CD4-positive, alpha-beta T cell treated with Interleukin-15 for 4 hours (primary cell): ENCODE measurements at places on chromosomes 5 and 9.

DNA sequence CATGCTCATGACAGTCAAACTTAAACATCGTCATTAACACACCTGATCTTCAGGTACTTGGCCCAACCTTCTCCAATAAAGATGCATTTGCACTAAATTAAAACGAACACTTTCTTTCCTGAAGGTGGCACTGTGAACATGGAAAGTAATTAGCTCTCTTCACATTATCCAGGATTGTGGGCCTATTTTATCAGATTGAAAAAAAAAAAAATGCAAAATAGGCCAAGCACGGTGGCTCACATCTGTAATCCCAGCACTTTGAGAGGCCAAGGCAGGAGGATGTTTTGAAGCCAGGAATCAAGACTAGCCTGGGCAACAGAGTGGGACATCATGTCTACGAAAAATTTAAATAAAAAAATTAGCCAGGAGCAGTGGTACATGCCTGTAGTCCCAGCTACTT is 14.4 kb upstream of the CDC20B start:
- DNase-seq: no peak

- DNase-seq: no peak
Observed at GRCh38 chr9:124370896-124371582, 44.2 kb downstream of the PSMB7 start.

- DNase-seq: no peak
Observed at GRCh38 chr5:84685121-84685894, 300.6 kb upstream of the EDIL3 start.

GRCh38 chr5:137605411-137605810 is 106.3 kb upstream of the SPOCK1 start:
- no peak for DNase-seq

GRCh38 chr5:89447027-89447426 is 564.0 kb upstream of the MEF2C start:
- DNase-seq: no peak

DNA sequence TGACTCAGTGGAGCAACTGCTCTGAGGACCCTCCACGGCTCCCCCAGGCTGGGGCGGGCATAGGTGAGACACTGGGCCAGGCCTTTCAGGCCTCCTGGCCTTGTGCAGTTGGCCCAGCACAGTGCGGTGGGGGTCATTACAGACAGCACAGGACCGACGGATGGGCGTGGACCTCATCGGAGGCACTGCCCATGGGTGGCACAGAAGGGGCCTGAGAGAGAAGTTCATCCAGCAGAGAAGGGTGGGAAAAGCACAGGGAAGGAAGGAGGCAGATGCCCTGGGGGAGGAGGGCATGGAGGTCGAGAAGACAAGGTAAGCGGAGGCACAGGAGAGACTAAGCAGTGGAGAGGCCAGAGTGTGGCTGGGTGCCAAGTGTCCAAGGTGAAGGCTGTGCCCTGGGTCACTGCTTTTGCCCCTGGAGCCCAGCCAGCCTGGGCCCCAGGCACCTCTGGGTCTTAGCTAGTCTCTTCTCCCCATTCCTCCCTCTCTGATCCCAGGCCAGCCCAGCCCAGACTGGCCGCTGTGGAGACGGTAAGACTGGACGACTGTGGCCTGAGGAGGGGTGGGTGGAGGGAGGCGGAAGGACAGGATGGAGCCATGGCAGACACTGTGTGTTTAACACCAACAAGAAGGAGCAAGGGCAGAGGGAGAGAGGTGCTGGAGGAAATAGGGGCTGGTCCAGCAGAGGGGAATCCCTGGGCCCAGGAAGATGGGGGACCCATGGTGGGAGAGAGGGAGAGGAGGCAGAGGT is 5.7 kb downstream of the IL3 start:
- no peak for DNase-seq

- DNase-seq: no peak
Observed at GRCh38 chr5:9337928-9338595, 207.8 kb downstream of the SEMA5A start.

- DNase-seq: no peak
Observed at GRCh38 chr5:175246889-175247520, 197.0 kb downstream of the DRD1 start.

GRCh38 chr5:76145945-76146344 is 62.8 kb downstream of the SV2C start:
- no peak for DNase-seq

- DNase-seq: no peak
Observed at GRCh38 chr5:108303611-108304010, 78.3 kb downstream of the FBXL17 start.

GRCh38 chr5:157542282-157543000 is 33.1 kb downstream of the ADAM19 start:
- no peak for DNase-seq

- no peak for DNase-seq
Observed at GRCh38 chr9:135581636-135582426, 20.3 kb downstream of the PAEP start.

- no peak for DNase-seq
Observed at GRCh38 chr5:36334315-36334714, 32.6 kb upstream of the RANBP3L start.

- no peak for DNase-seq
Observed at GRCh38 chr5:122674385-122674784, 100.5 kb upstream of the SNX2 start.

GRCh38 chr9:114662081-114662989 is 4.7 kb upstream of the TEX53 start:
- peak; percentile 65 for DNase-seq

DNA sequence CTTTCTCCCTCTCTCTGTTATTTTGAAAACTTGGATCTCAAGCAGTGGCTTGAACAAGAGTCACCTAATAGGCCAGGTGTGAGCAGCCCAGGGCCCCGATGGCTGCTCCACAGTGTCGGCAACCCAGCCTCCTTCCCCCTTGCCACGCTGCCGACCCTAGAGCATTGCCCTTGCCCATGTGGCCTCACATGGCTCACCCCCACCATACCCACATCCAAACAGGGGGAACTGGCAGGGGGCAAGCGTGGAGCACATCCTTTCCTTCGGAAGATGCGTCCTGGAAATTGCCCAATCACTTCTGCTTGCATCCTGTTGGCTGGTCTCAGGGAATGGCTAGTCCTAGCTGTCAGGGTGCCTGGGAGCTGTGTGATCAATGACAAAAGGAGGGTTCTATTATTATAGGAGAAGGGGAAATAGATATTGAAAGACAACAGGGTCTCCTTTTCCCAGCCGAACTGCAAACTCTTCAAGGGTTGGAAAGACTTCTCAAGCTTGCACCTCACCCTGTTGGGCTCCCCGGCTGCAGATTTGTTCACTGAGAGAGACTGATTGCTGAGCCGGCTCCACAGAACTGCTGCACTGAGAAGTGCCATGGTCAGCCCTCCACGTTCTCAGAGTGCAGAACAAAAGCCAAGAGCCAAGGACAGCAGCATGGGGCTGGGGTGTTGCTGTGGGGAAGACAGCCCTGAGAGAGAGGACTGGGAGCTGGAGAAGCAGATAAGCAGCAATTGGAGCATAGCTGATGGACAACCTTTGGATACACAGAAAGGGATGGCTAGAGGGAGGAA is 8.3 kb upstream of the TIFAB start:
- DNase-seq: no peak

GRCh38 chr5:135356522-135357318 is 42.3 kb downstream of the MACROH2A1 start:
- no peak for DNase-seq

GRCh38 chr5:125549322-125549911 is 803.0 kb upstream of the ZNF608 start:
- DNase-seq: no peak

DNA sequence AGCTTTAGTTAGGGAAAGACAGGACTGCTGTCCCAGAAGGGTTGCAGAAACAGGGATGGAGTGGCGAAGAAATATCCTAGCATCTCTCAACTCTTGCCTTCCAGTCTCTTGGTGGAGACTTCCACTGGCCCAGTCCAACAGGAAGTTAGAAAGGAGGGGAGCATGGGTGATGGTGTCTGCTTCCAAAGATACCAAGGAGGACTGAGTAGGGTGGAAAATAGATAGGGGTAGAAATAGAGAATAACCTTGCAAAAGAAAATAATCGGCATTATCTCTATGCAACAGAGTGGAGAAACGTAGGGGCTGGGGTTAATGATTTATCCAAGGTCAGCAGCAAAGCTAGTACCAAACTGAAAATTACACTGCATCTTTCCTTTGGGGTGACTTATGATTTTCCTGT is 242.3 kb downstream of the PSAT1 start:
- DNase-seq: no peak

- no peak for DNase-seq
Observed at GRCh38 chr9:107567462-107567861, 77.9 kb upstream of the KLF4 start.

GRCh38 chr9:15475923-15476536 is 34.7 kb downstream of the PSIP1 start:
- no peak for DNase-seq

- no peak for DNase-seq
Observed at GRCh38 chr5:52825826-52826225, 38.1 kb downstream of the ITGA1 start.

DNA sequence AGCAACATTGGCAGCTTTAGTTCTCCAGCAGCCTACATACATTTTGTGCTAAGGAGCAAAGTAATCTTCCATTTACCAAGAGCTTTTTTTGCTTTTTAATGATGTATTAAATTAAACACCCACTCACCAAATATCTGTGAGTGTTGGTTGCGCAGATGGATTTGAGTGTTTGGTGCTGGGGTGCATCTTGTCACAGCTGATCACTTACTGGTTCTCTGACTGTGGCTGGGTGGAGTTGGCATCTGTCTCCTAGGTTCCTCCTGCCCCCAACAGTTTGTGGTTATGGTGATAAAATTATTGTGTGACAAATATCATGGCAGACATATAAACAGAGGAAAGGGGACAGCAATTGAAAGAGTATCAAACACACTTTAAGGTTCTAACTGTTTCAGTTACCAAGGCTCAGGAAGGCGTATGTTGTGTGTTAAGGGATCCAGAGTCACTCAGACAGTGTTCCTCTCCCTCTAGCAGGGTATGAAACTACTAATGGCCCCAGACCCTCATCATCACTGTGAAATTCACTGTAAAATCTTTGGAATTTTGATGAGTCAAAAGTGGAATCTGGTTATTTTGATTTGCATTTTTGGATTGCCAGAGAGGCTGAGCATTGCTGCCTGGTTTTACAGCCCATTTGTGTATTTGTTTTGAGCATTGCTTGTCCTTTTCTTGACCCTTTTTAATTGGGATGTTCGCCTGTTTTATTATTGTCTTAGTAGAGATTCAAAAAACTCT is 81.7 kb downstream of the PDE8B start:
- no peak for DNase-seq

- DNase-seq: no peak
Observed at GRCh38 chr9:137694236-137694959, 75.6 kb downstream of the EHMT1 start.

DNA sequence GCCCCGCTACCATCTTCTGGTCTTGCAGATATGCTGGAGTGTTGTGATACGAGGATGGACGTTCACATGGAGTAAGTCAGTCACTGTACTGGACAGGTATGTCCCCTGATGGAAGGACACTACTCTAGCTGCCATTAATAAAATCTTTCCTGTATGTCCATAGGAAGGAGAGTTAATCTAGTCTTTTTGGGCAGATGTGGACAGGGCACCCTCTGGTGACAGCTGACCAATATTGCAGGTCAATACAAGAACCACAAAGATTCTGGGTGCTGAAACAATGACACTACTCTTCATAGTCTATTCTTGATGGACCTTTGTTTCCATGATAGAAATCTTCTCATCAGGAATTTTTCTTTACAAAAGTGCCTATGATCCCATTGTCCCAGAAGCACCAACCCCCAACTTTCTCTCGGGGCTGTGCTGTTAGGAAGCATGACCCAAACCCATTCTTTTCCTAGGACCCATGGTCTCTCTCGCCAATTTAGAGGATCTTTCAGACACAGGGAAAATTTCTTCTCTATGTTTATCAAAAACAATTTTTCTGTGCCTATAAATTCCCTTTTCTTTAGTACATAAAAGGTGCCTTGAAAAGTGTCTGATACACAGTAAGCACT is 376.9 kb downstream of the DTWD2 start:
- no peak for DNase-seq

DNA sequence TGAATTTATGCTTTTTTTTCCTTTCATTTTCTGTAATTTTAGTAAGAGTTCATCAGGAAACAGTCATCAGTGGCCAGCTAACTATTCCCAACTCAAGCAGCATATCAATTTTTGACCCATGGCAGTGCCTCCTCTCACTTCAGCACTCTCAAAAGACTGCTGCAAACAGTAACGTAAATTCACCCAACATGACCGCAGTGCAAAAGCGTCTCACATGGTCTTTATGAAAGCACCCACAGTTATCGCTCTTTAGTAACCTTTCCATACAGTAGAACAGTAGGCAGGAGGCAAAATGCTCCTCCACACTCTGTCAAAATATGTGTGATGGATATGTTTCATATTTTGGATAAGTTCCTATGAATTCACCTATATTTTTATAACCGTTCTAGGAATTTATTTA is 48.6 kb downstream of the PARP8 start:
- DNase-seq: no peak

DNA sequence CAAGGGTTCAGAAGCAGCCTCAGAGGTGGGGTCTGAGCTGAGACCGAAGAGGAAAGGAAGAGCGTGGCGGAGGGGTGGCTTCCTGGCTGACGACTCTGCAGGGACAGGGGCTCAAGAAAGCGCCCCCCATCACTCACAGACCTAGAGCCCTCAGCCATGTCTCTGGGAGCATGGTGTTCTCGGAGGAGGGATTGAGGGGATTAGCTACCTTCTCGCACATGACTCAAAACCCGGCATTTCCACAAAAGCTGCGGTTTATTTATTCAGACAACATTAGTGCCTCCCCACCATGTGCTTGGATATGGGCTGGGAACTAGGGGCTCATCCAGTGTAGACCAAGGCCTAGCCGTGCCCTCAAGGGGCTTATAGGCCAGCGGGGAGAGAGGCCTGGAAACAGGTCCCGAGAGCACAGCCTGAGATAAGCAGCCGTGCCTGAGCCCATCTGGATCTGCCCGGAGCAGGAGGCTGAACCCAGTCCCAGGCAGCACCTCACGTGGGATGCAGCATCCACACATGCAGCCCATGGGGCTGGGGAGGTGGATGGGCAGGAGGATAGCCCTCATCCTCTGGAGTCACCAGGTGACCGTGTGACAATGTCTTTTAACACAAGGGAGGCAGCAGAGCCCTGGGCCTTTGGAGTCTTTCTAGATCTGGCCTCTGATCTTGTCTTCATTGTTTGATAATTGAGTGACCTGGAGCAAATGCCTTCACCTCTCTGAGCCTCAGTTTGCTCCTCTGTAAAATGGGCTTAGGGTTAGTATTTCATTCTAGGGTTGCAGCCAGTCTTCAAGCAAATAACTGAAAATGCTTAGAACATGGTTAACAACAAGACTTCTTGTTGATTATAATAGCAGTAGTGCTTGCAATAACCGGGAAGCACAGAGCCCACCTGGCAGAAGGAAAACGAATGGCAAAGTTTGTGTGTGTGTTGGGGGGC is 878 bp upstream of the HMCN2 start:
- DNase-seq: no peak

DNA sequence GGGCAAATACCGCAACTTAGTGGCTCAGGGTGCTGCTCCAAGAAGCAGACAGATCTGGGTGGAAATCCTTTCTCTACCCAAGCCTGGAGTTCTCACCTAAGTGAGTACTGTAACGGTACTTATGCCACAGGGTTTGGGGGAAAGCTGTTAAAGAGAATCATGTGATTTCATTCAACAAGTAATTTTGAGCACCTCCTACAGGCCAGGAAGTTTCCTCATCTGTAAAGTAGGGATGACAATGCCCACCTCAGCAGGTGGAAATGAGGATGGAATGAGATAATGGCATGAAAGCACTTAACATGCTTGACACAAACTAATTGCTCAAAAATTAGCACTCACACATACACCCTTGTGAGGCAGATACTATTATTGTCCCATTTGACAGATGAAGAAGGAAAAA is 114.1 kb downstream of the JAKMIP2 start:
- DNase-seq: no peak
